ENCODE measurements at places on chromosomes 1 and 21.

GRCh38 chr21:39029086-39029755 is 154.0 kb downstream of the PSMG1 start:
- DNase-seq = no peak

- DNase-seq = no peak
Measured at GRCh38 chr1:99503276-99503747, 142.6 kb upstream of the PALMD start.

GRCh38 chr1:168709405-168710363 is 19.3 kb downstream of the DPT start:
- no peak for DNase-seq

- DNase-seq = no peak
Measured at GRCh38 chr1:26156285-26157038, 2.4 kb upstream of the FAM110D start.

DNA sequence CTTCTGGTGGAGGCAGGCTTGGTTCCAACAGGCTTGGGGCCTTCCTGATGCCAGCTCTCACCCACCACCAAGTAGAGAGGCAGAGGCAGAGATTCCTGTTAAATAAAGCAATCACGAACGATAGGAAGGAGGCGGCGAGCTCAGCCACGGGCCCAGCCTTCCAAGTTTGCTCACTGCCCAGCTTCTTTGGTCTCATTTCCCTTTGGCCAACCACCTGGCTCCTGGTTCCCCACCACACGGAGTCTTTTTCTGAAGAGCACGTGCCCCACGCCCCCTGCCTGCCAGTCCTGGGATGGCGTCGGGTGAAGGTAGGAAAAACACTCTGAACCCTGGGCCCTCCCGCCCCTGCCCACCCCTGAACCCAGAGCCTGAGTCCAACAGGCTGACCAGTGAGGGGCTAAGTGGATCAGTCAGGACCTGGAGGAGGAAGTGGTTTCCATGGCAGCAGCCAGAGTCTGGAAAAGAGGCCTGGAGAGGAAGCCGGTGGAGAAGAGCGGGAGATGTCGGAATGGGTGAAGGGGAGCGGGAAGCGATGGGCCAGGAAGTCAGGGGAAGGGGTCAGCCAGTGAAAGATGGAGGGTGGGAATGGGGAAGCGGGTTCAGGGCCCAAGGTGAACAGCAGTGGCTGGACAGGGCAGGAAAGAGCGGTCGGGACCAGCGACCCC is 158.2 kb upstream of the KLHDC7A start:
- DNase-seq = no peak

- no peak for DNase-seq
Measured at GRCh38 chr1:174197547-174197946, 38.2 kb downstream of the RABGAP1L start.

GRCh38 chr1:162682013-162682419 is 49.8 kb downstream of the DDR2 start:
- no peak for DNase-seq
